ENCODE measurements at places on chromosomes 3 and 15.

- no peak for DNase-seq
Measured at GRCh38 chr3:98806521-98806920, 43.4 kb downstream of the ST3GAL6 start.

DNA sequence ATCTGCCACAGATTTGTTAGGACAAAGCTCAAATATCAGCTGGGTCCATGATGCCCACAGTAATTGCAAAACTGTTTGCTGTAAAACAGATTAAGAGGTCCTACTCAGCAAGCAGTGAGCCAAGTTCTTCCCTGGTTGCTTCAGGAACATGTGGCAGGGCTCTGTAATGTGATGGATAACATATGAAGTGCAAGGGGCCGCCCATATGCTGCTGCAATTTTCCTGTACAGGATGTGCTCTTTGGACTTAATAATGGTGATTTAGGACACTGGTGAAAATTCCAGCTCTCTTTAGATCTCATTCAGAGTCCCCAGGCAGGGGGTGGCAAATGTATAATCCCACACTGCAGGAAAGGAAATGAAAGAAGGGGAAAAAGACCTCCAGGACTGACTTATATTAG, 289.4 kb downstream of the LSAMP start:
- DNase-seq, result no peak

GRCh38 chr3:104614564-104614963, 752.1 kb upstream of the ALCAM start:
- DNase-seq, result no peak

- peak; percentile 83 for DNase-seq
Measured at GRCh38 chr3:11465744-11466616, 177.7 kb downstream of the VGLL4 start.

DNA sequence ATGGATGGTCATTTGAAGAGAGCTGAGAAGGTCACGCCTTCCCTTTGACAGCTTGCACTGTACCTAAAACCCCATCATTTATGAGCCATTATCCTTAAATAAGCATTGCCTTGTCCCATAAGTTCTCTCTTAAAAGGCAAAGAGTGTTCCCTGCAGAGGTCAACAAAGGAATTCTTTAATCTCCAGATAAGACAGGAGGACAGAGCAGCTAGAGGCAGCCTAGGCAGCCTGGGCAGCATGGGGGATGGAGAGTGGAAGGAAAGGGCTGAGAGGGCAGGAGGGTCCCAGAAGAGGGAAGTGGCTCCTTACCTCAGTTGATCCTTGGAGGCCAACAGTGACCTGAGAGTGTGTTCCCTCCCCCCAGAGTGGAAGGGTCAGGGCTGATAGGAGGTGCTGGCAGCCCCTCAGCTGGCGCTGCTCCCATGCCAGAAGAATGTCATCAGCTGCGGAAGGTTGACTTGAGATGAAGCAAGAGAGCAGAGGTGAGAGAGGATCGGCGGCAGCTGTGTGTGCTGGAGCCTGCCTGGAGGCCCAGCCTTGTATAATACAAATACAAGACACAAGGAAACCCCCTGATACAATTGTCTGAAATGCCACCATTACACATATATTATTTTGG, 12.8 kb downstream of the KBTBD13 start:
- no peak for DNase-seq

DNA sequence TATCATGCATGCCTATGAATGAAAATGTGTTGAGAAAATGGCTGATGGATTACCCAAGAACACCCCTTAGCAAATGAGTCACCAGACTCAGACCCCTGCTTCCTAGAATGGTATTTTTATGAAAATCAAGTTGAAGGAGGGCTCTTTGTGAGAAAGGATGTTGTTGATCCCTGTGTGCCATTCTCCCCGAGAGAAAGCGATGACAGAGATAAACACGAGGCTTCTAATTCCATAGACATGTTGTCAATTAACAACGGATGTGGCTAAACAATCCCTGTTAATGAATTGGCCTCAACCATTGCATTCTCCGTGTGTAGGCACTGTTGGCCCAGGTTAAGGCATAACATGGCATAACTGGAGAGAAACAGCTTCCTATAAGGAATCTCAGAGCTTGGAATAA, 5.8 kb upstream of the OXTR start:
- no peak for DNase-seq

DNA sequence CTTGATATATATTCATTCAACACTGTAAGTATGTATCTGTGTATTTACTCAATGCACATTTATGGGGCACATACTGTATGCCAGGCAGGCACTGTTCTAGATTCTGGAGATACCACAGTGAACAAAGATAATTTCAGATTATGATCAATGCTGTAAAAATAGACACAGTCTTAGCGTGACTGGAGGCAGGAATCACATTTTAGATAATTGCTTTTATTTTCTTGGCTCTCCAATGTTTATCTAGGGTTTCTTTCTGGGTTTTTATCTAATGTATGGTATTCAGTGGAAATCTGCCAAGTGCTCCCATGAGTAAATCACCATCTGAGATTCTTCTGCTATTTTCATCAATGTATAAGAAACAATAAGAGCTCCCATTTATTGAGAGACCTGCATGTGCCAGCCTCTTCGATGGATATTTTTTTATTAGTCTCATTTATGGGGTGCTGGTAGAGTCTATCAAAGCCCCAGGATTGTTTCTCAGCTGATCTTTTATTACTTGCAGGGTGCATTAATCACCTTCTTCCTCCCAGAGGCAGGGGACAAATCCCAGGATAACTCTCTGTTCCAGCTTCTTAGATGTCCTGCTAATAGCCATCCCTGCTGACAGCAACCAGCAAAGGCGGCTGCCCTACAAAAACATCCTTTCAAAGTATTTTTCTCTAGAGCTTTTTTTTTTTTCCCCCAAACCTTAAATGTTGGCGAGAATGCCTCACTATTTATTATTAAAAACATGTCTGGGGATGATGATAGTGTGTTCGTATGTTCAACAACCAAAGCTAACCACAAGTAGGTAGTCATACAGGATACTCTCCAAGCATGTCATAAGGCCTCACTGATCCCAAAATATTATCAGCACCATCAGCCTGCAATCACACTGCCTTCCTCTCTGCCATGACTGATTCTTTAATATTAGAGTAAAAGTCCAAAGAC, 331.0 kb upstream of the RASGRP1 start:
- peak; percentile 92 for DNase-seq

DNA sequence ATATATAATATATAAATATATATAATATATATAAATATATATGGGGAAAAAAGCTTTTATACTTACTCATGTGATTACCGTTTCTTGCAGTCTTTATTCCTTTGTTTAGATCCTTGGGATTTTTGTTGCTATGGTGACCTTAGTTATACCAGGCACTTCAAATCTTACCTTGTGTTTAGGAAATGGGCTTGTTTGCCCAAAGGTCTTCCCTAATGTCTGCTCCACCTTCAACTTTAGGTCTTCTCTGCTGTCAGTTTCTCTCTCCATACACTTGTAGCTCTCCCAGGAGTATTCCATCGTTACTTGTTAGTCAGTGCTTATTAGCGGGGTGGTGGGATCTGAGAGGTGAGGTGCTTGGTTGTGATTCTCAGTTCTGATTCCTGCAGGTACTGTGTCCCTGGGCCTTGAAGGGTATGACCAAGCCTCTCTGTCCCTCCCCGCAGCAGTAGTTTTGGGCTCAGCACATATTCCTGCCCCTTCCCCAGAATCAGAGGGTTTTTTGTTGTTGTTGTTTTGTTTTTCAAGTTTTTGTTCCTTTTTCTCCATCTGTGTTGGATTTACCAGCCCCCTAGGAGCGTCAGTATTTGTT, 9.6 kb upstream of the LAMP3 start:
- no peak for DNase-seq

GRCh38 chr3:63295806-63296205, 17.7 kb downstream of the SYNPR start:
- no peak for DNase-seq

DNA sequence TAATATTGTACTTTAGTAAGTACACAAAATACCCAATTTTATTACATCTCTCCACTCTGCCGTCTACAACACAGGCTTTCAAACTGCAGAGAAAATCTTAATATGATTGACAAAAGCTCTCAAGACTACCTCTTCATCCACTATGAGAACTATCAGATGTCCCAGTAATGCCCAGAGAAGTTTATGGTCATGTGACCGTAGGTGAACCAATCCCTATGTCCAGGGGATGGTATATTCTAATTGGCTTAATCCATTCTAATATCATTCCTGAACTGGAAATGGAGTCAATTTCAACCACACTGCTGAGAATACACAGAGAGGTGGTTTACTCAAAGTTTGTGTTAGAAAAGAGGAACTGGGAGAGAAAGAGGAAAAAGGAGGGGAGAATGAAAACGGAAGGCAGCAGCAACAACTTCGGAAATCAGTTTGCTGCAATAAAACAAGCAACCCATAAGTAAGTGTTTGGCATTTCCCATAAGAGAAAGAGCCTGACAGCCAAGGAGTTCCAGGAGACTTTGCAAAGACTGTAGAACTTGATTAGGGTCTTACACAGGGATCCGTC, 7.3 kb downstream of the SST start:
- DNase-seq, result no peak

DNA sequence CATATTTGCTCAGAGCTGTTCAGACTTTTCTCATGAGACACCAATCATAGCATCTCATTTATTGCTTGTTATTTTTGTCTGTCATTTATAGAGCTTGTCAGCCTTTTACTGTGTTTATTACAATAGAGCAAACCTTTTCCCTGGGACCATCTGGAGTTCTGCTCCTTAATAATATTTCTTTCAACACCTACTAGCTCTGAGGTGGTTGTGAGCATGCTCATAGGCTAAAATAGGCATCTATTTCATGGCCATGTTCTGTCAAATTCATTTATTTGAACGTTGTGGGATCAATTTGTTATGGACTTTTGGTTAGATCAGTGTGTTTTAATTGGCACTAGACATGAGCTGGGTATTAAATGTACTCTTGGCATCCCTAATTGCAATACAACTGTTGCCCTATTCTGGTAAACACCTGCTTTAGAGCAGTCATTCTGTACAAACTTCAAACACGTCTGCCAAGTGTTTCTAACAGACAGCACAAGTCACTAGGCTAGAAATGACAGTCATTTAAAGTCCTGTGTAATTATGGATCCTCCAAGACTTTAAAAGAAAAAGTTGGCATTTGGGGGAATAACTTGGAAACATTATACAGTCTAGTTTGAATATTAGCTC, 766.3 kb downstream of the ZNF385D start:
- DNase-seq, result no peak

GRCh38 chr15:35068846-35069475, 16.1 kb downstream of the NANOGP8 start:
- DNase-seq, result no peak

- no peak for DNase-seq
Measured at GRCh38 chr15:100737214-100737613, 134.8 kb downstream of the ASB7 start.

GRCh38 chr3:193572426-193572908, 17.8 kb upstream of the ATP13A4 start:
- peak; percentile 8 for DNase-seq

DNA sequence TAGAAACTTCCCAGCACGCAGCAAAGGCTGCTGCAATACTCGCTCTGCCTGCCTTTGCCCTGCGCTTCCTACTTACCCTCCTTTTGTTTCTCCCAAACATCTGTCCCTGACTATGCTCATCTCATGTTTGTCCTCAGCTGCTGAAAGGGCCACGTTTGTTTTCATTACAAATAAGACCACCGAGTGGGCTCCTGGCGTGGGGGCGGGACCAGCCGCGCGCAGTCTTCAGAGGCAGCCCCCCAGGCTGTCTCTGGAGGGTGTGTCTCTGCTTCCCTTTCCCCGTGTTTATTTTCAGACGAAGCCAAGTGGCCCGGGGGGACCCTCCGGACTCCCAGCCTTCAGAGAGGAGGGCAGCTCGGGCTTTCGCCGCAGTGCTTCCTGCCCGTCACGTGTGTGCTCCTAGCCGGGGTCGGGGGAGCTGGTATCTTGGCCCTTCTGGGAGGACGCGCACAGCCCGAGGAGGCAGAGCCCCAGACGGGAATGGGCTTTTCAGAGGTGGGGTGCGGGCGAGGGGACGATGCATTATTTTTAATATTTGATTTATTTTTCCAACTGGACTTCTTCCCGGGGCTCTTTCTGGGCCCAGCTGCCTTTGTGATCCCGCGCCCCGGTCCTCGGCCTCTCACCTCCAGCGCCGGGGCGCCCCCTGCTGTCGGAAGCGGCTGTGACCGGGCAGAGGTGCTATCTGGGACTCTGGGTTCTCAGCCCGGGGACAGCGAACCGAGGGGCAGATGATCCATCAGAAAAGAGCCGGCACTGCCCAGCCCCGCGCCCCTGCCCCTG, 70.0 kb upstream of the CGNL1 start:
- no peak for DNase-seq

GRCh38 chr15:79322945-79323344, 12.0 kb downstream of the TMED3 start:
- DNase-seq, result no peak

DNA sequence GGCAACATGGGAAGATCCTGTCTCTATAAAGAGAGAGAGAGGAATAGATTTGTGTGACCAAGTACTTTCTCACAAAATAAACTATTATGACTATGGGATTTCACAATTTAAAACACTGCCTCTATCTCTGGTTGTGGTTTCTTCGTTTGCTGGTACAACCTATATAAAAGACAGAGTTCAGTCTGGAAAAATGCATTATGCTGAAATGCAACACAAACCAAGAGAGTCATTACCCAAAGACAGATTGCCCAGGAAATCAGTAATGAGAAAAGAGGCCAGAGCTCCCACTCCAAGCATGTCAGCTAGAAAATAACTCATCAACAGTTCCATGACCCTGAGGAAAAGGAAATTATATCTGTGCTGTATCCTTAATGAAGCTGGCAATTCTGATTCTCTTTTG, 23.2 kb downstream of the GPR176 start:
- peak; percentile 55 for DNase-seq

DNA sequence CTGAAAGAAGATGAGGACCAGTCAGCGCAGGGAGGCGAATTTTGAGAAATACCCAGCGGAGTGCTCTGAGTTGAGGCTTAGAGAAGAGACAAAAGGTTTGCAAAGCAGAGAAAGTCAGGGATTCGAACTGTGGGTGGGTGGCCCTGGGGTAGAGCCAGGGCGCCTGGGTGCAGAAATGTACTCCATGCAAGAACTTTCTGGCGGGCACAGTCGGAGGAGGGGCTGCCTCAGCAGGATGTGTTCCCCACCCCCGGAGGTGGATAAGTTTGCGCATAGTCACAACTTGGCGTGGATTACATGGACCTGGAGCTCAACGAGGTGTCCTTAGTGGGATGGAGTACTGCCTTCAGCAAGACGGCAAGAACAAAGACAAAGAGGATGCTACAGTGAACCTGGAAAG, 117.3 kb upstream of the ALDH1A3 start:
- no peak for DNase-seq

- DNase-seq, result no peak
Measured at GRCh38 chr3:105456017-105456416, 89.3 kb downstream of the ALCAM start.

DNA sequence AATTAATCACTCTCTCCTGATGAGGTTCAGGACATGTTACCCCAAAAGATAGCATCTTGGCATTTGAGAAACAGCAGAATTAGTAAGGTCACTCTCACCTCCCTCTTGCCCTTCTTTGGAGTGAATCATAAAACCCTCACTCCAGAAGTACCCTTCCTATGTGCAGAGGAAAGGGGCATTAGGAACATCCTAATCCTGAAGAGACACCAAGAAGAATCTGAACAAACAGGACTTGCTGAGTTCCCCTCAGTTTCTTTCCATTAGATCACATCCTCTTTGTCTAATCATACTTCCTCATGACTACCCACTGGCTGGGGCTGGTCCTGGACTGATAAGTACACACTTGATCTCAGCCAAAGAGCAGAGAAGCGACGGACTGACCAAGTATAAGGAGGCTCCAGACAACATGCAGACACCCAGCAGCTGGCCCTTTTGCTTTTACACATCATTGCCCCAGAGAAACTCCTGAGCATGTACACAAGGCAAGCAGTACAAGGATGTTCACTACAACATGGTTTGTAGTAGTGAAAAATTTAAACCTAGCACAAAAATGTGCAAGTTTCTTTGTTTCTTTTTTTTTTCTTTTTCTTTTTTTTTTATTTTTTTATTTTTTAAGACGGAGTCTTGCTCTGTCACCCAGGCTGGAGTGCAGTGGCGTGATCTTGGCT, 15.0 kb upstream of the TM6SF1 start:
- no peak for DNase-seq

Data from fibroblast of skin of left biceps (primary cell).